ENCODE measurements at places on chromosomes 5 and 9.

DNA sequence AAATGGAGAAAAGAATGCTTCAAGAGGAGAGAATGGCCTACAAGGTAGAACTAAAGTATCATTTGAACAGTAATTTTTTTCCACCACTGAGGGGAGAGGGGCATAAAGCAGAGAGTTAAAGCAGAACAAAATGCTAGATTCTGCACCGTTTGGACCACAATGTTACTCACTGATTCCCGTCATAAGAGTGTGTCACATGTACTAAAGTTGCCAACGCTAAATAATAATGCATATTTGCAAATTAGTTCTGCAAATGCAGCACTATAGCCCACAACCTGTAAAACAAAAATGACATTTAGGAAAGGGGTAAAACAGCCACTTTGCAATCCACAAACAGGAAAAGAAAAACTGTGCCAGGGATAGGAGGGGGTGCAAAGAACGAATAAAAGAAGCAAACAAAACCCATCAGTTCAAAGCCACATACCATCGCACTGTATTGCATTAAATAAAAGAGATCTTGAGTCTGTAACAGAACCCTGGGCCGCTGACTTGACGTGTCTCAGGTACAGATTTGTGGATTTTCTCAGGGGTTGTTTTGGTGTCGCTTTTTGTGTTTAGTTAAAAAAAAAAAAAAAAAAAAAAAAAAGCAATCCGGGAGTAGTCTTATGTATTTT is 7.7 kb upstream of the NFIB start:
- no peak for DNase-seq

GRCh38 chr5:8641786-8642505 is 773.0 kb downstream of the MTRR start:
- DNase-seq, result no peak

GRCh38 chr5:10077791-10078545 is 171.7 kb downstream of the ATPSCKMT start:
- DNase-seq, result no peak

GRCh38 chr5:132526290-132526973 is 16.9 kb downstream of the IL5 start:
- DNase-seq, result peak; percentile 20

GRCh38 chr9:137742698-137743097 is 123.9 kb downstream of the EHMT1 start:
- DNase-seq, result no peak

All from activated CD8-positive, alpha-beta memory T cell treated with anti-CD3 and anti-CD28 coated beads, Interleukin-2, amount 50 U/mL, for 4 hours (primary cell).